ENCODE measurements at places on chromosomes 12 and 14.

GRCh38 chr14:31934767-31935266, 142.3 kb upstream of the ARHGAP5 start:
- DNase-seq, result peak; percentile 12

- DNase-seq, result no peak
Measured at GRCh38 chr12:32874078-32874477, 22.5 kb downstream of the PKP2 start.

- no peak for DNase-seq
Measured at GRCh38 chr14:104821229-104821945, 20.5 kb downstream of the ZBTB42 start.

DNA sequence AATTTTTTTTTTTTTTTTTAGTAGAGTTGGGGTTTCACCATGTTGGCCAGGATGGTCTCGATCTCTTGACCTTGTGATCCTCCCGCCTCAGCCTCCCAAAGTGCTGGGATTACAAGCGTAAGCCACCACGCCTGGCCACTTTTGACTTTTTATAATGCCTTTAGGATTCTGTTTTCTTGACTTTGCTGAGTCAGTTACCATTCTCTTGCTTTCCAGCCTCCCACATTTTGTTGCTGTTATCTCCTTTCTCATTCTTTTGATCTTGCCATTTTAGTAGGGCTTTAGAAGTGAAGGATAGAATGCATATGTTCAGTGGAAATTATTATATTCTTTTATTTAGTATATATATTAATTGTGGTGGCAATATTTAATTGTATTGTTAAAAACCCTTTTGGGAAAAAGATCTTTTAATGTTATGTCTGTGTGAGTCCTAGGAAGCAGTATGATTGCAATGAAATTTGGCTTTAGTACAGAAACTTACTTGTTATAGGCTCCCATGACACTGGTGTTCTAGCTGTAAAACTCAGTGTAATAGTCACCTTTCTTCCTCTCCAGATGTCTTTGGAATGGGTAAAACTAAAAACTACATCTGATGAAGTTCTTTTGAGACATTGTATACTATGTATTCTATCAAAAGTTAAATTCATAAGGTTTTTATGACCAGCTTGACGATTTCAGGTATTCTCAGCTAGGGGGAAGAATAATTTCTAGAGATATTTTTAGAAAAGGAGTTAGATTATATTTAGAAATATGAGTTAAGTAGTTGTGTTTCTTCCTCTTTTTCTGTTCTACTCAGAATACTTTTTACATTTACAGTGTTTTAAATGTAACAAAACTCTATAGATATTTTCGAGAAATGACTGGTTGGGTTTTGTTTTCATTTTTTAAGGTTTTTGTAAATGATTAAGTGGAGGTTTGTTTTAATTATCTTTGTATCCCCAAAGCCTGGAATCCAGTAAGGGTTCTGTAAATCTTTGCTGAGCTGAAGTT, 74.7 kb downstream of the APAF1 start:
- DNase-seq, result no peak

GRCh38 chr12:121523741-121524140, 57.1 kb downstream of the KDM2B start:
- no peak for DNase-seq

DNA sequence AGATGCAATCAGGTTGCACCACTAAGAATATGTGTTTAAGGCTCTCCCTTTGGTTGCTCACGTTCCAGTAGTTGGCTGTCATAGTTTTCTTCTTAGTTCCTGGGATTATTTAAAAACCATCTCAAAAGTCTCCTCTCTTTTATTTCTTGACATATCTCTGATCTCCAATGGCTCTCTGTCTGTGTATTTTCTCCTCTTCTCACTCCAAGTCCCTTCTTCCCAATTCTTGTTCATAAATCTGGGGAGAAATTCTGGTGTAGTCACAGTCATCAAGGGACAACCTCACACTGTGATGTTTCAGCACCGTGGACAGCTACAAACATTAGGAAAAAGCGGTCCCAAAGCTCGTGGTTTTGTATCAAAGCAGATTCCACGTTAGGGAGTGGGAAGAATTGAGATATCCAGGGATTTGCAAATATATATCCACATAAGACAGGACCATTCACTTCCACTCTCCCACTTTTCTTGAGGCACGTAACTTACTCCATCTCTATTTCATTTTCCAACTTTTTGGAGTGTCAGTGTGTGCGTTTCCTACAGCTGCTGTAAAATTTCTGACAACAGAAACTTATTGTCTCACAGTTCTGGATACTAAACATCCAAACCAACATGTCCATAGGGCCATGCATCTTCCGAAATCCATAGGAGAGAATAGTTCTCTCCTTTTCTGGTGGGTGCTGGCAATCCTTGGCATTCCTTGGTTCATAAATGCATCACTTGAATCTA, 80.6 kb upstream of the TMEM233 start:
- DNase-seq, result no peak

DNA sequence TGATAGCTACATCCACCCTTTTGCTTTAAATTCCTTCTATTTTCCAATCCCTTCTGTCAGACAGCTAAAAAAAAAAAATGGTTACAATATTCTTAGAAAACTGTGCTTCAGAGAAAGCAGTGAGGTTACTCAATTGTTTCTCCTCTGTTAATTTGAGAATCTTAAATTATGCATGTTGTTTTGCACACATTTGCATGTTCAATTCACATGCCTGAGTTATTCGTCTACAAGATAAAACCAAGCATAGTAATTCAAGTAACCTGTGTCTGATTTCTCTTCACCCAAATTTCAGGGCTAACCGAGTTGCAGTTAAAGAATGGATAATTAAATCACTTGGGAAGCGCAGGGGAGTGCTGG, 81.0 kb upstream of the MED13L start:
- no peak for DNase-seq

All from CD4-positive, alpha-beta T cell treated with Interleukin-6 at 100 ng/mL for 8 hours (primary cell).